Left lung (tissue), 14 donors: ENCODE measurements at places on chromosomes 12 and 14. TPM values are rescaled to one million over a fixed set of nuclear protein-coding genes. Genes with fewer than 3 reads are reported as not detected.
A peak's percentile ranks its signal among the peaks of the same experiment; 100 is the strongest.

Gene SUSD6
- total RNA-seq = 63.8 TPM

DNA sequence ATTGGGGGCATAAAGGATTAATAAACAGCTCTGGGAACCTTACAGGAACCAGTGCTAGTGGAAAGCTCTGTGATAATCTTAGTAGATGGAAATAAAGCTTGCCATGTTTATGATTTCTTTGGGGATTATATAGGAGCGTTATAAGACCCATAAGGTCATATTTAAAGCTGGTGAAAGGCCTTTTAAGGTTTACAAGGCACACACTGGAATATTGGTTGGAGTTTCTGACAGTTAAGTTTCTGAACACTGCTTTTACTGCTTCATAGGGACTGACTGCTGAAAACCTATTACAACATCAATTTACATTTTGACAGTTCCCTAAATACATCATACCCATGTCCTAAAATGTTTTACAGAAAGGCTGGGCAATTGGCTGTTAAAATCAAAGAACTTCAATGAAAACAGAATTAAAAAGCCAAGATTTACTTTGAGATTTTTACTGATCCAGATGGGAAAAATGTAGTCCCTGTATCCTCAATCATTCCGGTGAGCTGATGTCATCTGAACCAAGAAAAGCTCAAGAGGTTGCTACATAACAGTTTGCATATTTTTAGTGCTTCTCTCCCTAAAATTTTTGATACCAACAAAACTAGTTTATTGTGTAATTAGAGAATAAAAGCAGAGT, 153.7 kb upstream of the IGF1 start:
- no peak for DNase-seq

Gene RNASE7
- not detected for total RNA-seq

GRCh38 chr12:128918481-128919260, 65.4 kb downstream of the GLT1D1 start:
- DNase-seq = no peak

GRCh38 chr14:103537175-103537990, 8.4 kb downstream of the TRMT61A start:
- peak; percentile 51 for DNase-seq

Gene PPM1A
- 56.2 TPM for total RNA-seq

Gene CCDC175
- total RNA-seq = not detected

DNA sequence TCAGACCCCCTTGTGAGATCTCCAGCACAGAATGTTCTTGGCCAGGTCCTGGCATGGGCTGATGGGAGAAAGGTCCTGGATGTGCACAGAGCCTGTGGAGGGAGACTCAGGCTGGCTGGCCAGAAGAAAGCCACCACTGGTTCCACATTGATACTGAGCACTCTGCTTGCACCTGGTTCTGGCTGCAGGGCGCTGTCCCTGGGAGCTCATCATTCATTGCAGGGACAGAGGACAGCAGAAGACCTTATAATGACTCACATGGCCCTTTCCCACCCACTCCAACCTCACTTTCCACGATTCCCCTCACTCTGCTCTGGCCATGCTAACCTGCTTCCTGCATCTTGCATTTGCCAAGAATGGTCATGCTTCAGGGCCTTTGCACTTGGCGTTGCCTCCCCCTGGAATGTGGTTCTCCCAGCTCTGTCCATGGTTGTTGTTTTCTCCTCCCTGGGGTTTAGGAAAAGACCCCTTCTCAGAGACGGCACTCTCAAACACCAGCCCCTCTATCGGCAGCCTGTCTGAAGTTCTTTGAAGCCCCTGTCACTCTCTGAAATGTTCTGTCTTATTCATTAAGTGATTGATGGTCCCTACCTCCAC, 10.3 kb downstream of the KRT7 start:
- no peak for DNase-seq

Gene PPM1H
- total RNA-seq = 9.6 TPM

DNA sequence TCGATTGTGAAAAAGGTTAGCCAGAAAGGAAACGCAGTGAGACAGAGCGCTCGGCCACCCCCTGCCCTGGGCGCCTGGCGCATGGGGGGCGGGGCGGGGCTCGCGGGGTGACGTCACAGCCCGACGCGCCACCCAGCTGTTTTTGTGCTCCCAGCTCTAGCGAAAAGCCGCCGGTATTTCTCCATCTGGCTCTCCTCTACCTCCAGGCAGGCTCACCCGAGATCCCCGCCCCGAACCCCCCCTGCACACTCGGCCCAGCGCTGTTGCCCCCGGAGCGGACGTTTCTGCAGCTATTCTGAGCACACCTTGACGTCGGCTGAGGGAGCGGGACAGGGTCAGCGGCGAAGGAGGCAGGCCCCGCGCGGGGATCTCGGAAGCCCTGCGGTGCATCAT, at the start of gene GABARAPL1:
TSS of gene GABARAPL1 (plus strand) at position 139 of the 393 bp plus-strand sequence. CDS start at position 392, 253 bp downstream.
- DNase-seq = no peak

DNA sequence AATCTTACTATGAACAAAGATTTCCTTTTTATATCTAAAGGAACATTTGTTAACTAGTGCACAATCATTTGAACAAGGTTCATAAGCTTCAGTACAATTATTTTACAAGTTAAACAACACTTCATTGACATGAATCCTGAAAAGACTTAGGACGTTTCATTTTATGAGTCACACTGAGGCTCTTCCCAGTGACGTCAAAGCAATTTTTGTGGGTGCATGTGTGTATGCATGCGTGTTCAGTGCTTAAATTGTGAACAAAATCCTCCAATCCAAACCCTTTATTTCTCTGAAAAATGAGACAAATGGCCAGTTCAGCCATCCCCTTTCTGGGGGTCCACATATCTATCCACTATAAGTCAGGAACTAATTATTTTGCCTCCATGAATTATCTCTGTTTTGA, 2.9 kb downstream of the LMNTD1 start:
- no peak for DNase-seq

DNA sequence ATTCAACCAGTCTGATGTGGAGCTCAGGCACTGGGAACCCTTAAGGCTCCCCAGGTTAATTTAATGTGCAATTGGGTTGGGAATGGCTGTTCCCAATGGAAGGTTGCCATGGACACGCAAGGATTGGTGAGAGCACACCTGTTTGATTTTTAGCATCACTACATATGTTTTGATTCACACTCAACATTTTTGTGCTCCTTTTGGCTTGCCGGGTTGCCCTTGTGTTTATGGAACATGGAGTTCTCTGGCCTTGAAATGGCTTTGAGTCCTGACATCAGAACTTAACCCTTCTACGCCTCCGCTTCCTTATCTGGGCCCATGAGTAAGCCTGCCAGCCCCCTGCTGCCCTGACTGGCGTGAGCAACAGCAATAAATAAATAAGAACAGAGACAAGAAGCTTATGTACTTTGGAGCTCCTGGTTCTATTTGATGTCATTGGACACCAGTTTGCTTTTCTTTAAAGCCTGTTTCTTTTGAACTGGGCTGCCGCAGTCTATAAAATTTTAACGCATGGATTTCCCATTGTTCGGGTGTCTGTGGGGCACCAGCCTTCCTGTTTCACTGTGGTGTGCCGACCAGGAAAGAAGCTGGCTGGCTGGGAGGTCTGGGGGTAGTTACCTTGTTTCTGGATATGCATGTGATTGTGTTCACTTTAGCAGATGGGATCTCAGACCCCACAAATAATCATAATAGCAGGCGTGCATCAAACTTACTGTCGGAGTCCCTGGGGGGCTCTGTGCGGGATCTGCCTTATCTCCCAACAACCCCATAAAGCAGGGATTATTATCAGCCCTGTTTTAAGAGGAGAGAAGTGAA, 27.8 kb downstream of the TBX3 start:
- no peak for DNase-seq

- DNase-seq = no peak
Measured at GRCh38 chr12:78871566-78871965, 7.0 kb downstream of the SYT1 start.

Gene ACAD10
- total RNA-seq = 19.8 TPM

DNA sequence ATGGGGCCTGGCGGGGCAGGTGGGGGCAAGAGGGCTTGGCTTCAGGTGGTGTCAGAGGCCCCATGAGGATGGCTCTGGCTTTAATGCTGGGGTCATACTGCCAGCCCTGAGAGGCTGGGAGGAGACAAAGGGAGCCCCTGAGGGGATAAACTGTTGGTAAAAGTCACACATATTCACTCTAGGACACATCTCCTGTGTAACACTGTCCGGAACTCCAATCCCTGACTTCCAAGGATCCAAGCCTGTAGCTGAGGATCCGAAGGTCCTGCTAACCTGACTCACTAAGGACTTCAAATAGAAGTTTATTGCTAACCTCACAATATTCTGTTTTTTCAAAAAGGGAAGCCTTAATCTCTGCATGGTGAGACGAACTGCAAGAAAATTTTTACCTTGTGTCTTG, 39.2 kb upstream of the GPR68 start:
- DNase-seq = no peak

GRCh38 chr14:78950649-78951048, 780.5 kb downstream of the NRXN3 start:
- DNase-seq = no peak

- DNase-seq = no peak
Measured at GRCh38 chr12:21547437-21547836, 21.3 kb downstream of the SPX start.

Gene GPRC5A
- total RNA-seq = 1,562 TPM

Gene TMPRSS12
- not detected for total RNA-seq

GRCh38 chr14:20855652-20856291, 35.4 kb upstream of the RNASE3 start:
- DNase-seq = no peak

Gene ANO6
- total RNA-seq = 63.8 TPM

DNA sequence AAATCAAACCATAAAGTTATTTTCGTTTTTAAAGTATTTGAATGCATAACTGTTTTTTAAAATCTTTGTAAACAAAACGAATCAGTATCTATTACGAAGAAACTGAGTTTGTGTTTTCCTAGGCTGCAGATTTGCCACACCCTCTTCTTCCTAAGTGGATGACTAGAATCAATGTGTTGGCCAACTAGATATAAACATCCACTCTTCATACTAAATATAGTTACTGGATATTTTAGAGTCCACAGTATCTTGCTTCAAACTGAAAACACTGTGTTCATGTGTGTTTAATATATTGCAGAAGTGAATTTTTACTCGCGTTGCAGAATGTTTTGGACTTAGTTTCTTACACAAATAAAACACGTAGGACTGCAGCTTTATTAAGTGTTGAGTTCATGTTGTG, 63.2 kb downstream of the KLHL28 start:
- DNase-seq = no peak

DNA sequence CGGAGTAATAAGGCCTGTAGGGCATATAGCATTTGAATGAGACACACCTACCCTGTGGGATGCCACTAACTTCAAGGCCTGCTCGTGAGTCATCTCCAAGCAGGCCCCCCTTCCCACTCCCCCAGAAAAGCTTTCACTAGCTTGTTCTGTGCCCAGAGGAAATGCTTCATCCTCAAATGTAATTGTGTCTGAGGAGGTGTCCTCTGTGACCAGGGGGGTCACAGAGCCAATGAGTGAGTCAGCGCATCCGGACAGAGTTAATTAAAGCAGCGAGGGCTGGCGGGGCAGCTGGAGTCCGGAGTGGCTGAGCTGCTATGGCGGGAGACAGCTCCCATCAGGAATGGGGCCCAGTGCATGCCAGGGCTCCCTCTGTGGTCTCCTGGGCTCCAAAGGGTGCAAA, 27.0 kb upstream of the ESRRB start:
- no peak for DNase-seq

DNA sequence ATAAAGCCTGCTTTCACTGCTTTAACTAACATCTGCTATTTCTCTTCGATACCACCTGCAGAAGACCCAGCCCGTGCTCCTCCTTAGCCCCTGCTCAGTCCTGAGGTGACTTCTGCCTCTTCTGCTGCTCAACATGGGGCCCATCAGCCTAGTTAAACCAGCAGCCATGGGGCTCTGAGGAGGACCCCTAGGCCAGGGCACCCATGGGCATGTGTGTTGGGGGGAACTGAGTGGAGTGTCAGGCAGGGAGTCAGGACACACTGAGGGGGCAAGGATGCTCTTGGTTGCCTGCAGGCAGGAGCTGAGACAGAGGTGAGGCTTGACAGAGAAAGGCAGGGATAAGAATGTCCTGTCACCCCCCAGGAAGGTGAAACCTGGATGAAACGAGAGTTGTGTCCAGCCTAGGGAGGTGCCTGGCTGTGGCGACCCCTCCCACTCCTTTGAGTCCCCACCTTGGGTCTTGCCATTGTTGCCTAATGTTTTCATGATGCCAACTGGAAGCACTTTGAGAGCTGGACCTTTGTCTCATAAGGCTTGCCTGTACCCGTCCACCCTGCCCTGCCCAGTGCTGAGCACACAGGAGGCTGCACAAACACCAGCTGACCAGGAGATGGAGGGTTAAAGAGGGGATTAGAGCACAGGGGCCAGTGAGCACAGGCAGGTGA, 12.5 kb upstream of the RABGGTA start:
- no peak for DNase-seq

GRCh38 chr12:49534731-49535278, 4.0 kb upstream of the KCNH3 start:
- DNase-seq = no peak

DNA sequence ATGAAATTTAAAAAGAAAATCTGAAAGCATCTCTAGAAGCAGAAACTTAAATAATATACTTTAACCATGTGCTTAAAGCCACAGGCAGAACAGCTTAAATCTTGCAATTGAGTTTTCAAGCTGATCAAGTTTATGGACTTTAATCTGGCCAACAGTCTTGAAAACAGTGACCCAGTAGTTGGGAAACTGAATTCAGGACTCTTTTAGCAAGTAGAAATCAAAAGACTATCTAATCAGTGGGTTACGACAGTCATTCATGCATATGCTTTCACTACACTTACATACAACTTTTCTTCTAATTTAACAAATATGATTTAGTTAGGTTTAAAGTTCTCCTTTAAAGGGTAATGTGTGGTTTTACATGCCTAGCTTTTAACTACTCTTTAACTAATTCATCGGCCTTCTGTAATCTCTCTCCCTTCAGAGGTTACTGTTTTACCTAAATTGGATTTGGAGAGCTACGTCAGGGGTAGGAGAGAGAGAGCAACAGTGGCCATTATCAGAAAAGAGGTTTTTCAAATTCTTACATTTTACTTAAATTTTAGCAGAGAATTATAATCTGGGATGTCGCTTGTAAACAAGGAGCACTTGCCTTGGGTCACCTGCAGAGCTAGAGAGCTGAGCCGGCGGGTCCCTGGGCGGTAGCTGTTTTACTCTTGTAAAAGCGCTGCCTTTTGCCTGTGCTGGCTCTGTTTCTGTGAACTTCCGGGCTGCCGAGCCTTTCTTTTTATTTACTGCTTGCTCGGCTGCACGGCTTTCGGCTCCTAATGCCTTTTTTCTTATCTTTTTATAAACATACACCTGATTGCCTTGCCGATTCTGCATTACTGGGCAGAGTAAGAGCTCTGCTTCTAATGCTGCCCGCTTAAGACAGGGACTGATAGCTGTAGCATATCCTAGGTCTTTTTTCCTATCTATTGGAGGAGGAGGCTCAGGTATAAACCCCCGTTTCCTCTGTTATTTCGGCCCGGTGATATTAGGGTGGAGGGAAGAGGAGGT, 17.4 kb upstream of the LYZ start:
- peak; percentile 54 for DNase-seq

Gene ZCRB1
- 38.2 TPM for total RNA-seq

GRCh38 chr14:65462411-65462810, 49.9 kb downstream of the FUT8 start:
- DNase-seq = no peak

Gene AKAP3
- 1.7 TPM for total RNA-seq

Gene RPL41
- 3,157 TPM for total RNA-seq

Gene PIANP
- 0.18 TPM for total RNA-seq
